ENCODE measurements at places on chromosomes 2 and 18.

DNA sequence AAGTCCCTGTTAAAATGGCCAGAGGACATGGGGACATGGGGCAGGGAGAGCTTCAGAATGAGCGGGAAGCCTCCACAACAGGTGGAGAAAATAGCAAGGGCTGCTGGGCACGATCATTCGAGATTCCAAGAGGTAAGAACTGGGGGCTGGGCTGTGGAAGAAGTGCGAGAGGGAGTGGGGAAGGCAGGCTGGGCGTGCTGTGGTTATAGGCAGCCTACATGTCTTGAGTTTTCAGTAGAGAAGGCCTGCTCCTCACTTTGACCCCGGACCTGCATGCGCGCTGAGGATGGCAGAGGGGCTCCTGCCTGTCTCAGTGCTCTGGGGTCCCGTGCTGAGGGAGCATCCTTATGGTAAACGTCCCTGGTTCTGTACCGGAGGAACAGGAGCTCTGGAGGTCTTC lies 115.5 kb downstream of the AGAP1 start:
- no peak for DNase-seq

- DNase-seq = no peak
Observed at GRCh38 chr2:237298151-237299118, 115.5 kb downstream of the COL6A3 start.

- DNase-seq = no peak
Observed at GRCh38 chr2:20429528-20429927, 17.3 kb upstream of the RHOB start.

DNA sequence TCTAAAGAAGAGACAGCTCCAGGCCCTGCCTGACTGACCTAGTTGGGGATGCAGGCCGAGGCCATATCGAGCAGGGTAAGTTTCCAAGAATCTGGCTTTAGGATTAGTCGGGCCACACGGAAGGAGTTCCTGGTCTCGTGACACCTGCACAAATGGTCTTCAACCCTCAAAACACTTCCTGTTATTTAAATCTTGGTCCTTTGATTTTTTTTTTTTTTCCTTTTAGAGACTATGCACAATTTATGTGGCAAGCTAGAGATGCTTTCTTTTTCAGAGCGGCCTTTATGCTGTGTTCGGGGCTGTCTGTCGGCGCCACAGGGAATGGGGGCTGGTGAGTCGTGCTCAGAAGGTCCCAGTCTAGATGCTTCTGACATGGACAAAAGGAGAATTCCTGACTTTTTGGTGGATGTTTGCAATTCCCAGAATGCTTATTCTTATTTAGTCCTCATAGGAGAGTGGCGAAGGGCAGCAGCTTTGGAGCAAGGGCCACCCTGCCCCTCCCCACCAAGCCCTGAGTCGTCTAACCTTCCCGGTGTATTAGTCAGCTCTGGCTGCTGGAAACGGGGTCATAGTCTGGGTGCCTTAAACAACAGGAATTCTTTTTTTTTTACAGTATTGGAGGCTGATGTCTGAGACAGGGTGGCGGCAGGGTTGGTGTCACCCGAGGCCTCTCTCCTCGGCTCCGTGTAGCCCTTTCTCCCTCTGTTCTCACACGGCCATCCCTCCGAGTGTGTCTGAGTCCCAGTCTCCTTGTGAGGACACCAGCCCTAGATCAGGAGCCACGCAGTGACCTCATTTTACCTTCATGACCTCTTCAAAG lies 27.4 kb downstream of the HPCAL1 start:
- DNase-seq = no peak

- DNase-seq = peak; percentile 5
Observed at GRCh38 chr2:45610281-45611019, 617 bp downstream of the SRBD1 start.

- no peak for DNase-seq
Observed at GRCh38 chr2:230976671-230977171, 19.2 kb upstream of the SPATA3 start.

GRCh38 chr2:27126252-27126710 lies 2.7 kb downstream of the ABHD1 start:
- DNase-seq = no peak

GRCh38 chr18:76398896-76399612 lies 96.0 kb downstream of the ZNF516 start:
- peak; percentile 57 for DNase-seq

- no peak for DNase-seq
Observed at GRCh38 chr2:77104554-77104953, 417.6 kb downstream of the LRRTM4 start.

DNA sequence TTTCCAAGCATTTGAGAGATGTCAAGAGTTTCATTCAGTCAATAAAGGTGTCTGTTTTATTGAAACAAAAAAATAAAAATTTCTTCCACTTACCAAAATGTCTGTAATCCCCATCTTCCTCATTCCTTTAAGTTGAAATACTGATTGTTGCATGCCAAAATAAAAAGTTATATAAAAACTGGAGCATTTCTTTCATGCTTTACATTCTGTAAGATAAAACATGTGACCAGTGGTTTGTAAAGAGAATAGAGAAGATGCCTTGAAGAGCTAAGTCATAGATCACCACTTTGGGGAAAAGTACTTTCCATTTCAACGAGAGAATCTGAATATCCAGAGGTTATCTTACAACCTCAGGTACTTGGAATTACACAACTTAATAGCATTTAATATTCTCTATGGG lies 35.9 kb upstream of the MYO1B start:
- no peak for DNase-seq

GRCh38 chr2:43019536-43020183 lies 206.7 kb downstream of the ZFP36L2 start:
- DNase-seq = no peak

- no peak for DNase-seq
Observed at GRCh38 chr2:170969872-170970496, 40.9 kb downstream of the GORASP2 start.

GRCh38 chr18:38747153-38747552 lies 1181.6 kb upstream of the CELF4 start:
- DNase-seq = no peak

DNA sequence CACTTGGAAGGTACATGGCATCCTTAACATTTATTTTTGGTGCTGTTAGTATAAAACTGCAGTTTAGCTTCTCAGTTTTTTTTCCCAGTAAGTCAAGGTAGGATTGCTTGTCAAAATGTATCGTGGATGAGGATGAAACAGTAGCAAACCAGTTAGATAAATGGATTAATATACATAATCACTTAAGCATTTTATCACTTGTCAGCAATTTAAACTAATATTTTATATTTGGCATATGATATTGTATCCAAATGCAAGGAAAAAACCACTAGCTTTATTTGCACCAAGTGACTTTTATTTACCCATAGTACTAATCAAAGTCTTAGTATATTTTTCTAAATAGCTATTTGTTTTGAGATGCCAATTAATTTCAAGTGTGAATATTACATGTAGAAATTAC lies 137.7 kb upstream of the XIRP2 start:
- DNase-seq = no peak

- no peak for DNase-seq
Observed at GRCh38 chr2:45750001-45750400, 98.5 kb downstream of the PRKCE start.

DNA sequence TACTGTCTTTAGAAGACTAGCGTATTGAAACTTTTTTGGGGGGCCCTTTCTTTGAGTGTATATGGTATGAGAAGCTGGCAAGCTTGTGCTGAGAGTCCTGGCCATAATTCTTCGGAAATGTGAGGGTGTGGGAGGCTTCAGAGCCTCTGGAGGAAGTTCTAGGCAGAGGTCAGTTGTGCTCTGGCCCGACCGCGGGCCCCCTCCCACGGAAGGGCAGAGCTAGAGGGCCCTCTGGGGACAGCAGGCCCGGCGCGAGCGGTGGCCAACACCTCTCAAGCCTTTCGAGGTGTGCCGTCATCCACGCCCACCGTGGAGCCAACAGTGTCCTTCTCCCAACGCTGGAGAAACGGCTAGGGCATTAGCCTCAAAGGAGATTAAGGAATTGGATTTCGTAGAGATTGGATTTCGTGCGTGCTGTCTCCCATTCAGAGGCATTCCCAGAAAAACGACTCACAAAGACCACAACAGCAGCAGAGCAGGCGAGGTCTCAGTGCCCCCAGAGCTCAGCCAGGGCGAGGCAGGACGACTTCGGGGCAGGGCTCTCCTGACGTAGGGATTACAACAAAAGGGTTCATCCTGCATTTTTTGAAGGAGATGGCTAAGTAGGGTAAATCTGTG lies 2.2 kb upstream of the MTCL1 start:
- no peak for DNase-seq

DNA sequence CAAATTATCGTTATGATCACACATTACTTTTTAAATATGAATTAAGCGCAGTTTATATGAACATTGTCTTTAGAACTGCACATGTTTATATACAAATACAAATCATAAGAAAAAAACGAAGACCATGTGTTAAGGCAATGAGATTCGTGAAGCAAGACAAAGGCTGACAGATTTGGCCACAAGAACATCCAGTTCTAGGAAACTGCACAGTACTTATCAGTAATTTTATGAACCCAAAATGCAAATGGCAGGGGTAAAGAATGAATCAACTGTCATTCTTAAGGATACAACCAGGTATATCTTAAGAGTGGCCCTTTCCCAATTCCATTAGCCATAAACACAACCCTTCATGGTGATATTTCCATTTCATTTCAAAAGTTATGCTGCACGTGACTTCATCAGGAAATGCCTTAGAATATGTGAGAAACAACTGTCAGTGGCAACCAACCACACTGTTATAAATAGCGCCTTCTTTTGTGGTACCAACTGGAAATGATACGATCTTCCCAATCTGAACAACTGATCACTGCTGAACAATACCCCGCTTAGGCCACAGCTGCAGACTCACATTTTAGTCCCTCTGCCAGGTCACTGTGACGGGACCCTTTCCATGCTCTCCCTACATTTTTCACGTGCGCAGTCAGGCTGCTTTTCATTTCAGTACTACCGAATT lies 144.9 kb downstream of the L3MBTL4 start:
- DNase-seq = no peak

- no peak for DNase-seq
Observed at GRCh38 chr2:185700883-185701282, 37.7 kb upstream of the FSIP2 start.

- no peak for DNase-seq
Observed at GRCh38 chr18:32769071-32769585, 3.7 kb downstream of the KLHL14 start.

GRCh38 chr2:237968048-237968862 lies 1.4 kb downstream of the UBE2F start:
- DNase-seq = peak; percentile 31

DNA sequence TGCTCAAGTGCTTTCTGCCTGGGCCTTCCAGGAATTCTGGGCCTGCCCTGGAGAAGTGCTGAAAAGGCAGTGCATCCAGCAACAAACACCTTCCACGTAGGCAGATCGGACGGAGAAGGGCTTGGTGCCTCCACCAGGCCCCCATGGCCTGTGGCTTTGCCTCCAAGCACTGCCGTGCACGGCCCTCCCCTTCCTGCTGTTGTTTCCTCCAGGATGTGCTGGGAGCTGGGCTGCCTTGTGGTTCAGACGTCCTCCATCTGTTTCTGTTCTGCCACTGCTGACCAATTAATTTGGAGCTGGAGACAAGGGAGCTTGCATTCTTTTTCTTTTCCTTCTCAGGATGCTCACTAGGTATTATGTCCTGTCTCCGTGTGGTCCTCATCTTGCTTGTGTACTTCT lies 197.0 kb downstream of the HRH4 start:
- DNase-seq = no peak

DNA sequence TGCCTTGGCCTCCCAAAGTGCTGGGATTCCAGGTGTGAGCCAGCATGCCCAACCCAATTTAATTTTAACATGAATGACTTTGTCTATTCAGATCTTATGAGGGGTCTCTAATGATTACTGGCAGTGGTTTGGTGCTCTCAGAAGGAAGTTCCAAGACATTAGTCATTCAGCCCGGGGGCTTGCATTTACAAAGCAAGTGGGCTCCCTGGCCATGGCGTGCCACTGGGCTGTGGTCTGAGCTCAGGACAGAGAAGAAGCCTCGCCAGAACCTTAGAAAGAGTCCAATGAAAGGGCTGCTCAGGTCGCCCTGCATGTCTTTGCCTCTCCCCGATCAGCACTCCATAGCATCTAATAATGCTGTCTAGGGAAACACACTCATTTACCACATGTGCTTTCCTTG lies 182.6 kb upstream of the CHAC2 start:
- no peak for DNase-seq

DNA sequence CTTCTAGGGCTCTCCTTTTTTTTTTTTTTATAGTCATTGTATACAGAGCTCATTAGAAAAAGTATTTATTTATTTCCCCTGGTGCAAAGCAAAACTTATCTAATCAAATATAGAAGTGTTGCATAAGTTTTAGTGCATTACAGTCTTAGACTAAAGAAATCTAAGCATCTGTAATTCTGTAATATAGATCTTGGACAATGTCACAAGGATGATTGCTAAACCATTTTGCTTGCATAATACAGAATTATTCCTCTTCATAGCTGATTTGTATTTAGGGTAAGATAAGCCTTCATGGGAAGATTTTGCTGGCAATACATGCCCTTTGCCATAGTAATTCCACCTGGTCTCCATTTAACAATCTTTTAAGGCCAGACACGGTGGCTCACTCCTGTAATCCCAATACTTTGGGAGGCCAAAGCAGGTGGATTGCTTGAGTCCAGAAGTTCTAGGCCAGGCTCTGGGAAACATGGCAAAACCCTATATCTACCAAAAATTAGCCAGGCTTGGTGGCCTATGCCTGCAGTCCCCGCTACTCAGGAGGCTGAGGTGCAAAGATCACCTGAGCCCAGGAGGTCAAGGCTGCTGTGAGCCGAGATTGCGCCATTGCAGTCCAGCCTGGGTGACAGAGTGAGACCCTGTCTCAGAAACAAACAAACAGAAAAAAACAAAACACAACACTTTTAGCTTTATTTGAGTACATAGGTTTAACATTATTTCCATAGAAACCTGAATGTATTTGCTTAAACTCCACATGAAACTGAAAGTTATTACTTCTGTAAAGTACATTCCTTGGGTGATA lies 2.2 kb upstream of the ACADL start:
- no peak for DNase-seq

GRCh38 chr2:224401641-224402342 lies at the start of gene FAM124B:
TSS of gene FAM124B (minus strand) at chr2:224402107. CDS start at chr2:224401768, 339 bp downstream.
- DNase-seq = no peak

DNA sequence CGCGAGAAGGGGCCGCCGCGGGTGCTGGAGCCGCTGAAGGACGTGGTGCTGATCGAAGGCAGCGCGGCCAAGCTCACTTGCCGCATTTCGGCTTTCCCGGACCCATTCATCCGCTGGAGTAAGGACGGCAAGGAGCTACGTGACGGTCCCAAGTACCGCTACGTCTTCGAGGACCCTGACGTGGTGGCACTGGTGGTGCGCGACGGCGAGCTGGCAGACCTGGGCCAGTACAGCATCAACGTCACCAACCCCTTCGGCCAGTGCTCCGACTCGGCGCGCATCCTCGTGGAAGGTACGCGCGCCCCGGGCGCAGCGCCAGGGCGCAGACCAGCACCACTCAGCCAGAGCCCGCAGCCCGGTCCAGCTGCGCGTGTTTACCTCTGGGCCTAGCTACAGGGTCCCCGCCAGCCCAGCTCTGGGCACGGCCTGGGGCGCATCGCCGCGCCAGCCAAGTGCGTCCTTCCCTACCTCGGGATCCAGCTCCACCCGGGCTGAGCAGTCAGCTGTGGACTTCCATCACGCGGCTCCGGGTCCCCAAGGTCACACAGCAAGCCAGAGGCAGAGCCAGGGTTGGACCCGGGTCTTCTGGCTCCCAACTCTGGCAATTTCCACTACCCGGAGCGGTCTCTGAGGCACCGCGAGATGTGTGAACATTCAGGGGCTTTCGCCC lies 1.7 kb upstream of the GMPPA start:
- DNase-seq = no peak

GRCh38 chr2:85585781-85586105 lies 1.5 kb downstream of the VAMP5 start:
- DNase-seq = no peak

Measured in activated CD8-positive, alpha-beta memory T cell treated with anti-CD3 and anti-CD28 coated beads for 4 hours (primary cell).